Suppressor macrophage treated with lipopolysaccharide for 1 hour (primary cell): ENCODE measurements at places on chromosomes 11 and 22.

GRCh38 chr11:122115524-122116379 is at the start of gene BLID:
BLID (minus strand) TSS chr11:122116215; CDS start chr11:122115922, 293 bp downstream.
- DNase-seq, result no peak

GRCh38 chr11:12015486-12015885 is 7.1 kb upstream of the DKK3 start:
- DNase-seq, result no peak

DNA sequence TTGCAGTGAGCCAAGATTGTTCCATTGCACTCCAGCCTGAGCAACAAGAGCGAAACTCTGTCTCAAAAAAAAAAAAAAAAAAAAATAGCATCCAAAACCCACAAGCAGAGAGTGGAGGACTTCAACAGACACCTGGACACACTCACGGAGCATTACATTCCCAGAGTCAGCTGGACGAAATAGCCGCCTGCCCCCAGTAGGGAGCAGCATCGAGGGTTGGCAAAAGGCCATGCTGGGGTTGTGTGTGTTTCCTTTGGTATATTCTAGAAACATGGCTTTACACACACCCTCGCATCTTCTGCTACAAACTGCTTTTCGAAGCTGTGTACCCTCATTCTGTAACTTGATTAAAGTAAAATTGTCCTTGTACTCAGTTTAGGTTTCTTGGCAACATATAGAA is 5.3 kb downstream of the ADA2 start:
- peak; percentile 78 for DNase-seq

GRCh38 chr11:76781046-76781801 is 1.9 kb upstream of the TSKU start:
- DNase-seq, result no peak

- DNase-seq, result no peak
Observed at GRCh38 chr22:27349456-27349855, 452.1 kb downstream of the MN1 start.

DNA sequence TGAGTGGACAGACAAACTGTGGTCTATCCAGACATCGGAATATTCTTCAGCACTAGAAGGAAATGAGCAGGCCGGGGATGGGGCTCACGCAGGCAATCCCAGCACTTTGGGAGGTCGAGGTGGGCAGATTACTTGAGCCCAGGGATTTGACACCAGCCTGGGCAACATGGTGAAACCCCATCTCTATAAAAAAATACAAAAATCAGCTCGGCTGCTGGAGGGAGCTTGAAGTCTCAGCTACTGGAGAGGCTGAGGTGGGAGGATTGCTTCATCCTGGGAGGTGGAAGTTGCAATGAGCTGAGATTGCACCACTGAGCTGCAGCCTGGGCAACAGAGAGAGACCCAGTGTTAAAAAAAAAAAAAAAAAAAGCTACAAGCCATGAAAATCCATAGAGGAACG is 8.0 kb upstream of the CTSD start:
- DNase-seq, result peak; percentile 85

- DNase-seq, result no peak
Observed at GRCh38 chr11:31959716-31960115, 131.2 kb upstream of the RCN1 start.

GRCh38 chr11:128553662-128554362 is 33.5 kb downstream of the ETS1 start:
- no peak for DNase-seq

DNA sequence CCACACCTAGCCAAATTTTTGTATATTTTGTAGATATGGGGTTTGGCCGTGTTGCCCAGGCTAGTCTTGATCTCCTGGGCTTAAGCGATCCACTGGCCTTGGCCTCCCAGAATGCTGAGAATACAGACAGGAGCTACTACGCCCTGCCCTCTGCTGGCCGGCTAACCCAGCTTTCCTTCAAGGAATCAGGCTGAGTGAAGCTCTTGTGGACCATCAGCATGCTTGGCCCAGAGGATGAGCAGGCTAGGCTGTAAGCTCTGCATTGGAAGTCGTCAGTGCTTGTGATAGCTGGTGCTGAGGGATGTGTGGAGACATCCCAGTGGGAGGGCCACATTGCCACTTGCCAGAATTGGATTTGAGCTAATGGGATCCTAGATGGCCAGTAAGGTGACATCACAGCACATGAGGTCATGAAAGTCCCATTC is 60.6 kb downstream of the MED15 start:
- DNase-seq, result no peak

DNA sequence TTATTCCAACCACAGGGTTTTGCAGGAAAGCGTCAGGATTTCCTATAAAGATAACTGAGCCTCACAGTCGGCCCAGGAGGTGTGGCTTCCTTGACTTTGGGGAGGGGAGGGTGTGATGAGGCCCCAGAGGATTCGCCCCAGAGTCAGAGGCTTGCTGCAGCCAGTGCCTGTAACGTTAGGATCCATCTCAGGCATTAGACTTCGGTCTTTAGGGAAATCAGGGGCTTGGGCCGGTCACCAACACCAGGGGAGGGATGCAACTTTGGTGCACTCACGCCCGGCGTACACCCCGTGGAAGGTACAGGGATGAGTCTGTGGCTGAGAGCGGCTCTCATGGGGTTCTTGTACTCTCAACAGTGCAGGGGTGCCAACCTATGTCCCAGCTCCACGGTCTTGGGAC is 5.7 kb upstream of the ANO1 start:
- DNase-seq, result no peak

DNA sequence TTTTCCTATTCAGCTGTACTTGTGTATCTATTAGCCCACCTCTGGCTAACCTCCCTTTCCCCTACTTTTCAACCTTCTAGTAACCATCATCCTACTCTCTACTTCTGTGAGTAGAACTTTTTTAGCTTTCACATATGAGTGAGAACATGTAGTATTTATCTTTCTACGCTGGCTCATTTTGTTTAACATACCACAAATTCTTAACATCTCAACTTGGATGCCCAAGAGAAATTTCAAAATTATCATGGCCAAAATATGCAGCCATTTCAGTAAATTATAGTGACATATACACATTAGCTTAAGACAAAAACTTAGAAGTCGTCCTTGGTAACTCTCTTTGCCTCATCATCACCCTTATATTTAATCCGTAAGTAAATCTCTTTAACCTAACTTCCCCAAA is 34.7 kb downstream of the LUZP2 start:
- no peak for DNase-seq

GRCh38 chr11:61906522-61906909 is 10.8 kb downstream of the RAB3IL1 start:
- DNase-seq, result no peak

- DNase-seq, result no peak
Observed at GRCh38 chr22:37855462-37855861, 6.2 kb downstream of the EIF3L start.

- no peak for DNase-seq
Observed at GRCh38 chr22:24761888-24762675, 12.4 kb downstream of the PIWIL3 start.

DNA sequence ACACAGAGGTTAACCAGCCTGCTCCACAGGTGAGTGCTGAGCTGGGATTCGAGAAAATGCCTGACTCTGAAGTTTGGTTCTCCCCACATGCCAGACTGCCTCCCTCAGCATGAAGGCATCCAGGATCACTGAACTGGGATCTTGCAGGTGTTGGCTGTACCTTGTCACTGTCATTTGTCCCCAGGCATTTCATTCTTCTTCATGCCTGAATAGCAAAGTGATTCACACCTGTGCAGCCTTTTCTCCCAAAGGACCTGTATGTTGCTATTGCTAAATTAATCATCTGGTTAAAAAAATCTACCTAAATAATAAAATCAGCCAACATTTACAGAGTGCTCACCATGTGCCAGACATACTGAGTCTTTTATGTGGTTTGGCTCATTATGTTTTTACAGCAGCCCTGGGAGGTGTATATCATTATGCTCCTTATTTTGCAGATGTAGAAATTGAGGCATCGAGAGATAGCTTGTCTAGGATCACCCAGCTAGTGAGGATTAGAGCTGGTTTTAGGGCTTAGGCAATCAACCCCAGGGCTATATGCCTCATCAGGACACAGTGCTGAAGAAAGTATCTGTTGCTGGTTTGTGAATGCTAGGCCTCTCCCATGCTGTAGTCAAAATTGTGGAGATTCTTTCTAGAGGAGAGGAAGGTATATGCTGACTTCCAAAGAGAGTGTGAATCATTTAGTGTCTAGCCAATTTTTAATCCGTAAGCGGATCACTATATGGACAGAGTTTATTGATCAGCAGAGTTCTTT is 204.4 kb downstream of the HIPK3 start:
- no peak for DNase-seq

DNA sequence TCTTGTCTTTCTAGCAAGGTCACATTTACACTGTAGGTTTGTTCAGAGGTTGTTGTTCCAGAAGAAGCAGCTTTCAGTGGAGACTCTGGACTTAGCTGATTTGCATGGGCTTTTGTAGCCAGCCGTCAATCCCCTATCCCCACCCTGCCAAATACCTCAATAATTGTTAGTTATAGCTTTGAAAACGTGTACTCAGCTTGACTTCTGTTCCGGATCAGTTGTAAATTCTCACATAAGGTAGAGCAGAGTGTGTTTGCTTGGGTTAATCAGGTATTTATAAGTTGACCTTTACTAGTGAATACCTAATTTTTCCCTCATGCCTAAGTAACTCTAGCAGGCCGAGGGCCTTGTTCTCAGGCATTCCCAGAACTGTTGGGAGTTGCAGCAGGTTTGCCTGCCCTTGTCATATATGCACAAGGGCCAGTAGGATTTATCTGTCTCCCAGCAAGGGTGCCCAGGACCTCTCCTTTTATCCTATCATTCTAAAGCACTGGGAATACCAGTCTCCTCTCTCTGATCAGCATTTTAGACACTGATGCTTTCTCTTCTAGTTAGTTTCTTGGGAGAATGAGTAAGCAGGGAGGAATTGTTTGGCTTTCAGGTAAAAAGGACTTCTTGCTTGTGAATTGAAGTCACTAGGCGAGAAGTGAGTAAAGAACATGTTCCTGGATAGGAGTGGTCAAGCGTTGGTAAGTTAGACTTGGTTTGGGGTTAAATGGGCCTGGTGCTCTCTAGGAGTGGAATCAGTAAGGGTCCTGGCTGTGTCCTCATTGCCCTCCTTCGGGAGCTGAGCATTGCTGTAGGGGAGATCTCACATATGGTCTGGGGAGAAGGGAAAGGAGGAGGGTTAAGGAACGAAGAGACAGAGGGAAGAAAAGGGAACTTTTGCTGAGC is 22.1 kb downstream of the STIM1 start:
- DNase-seq, result no peak

GRCh38 chr11:64599698-64600211 is 8.7 kb downstream of the SLC22A12 start:
- no peak for DNase-seq

DNA sequence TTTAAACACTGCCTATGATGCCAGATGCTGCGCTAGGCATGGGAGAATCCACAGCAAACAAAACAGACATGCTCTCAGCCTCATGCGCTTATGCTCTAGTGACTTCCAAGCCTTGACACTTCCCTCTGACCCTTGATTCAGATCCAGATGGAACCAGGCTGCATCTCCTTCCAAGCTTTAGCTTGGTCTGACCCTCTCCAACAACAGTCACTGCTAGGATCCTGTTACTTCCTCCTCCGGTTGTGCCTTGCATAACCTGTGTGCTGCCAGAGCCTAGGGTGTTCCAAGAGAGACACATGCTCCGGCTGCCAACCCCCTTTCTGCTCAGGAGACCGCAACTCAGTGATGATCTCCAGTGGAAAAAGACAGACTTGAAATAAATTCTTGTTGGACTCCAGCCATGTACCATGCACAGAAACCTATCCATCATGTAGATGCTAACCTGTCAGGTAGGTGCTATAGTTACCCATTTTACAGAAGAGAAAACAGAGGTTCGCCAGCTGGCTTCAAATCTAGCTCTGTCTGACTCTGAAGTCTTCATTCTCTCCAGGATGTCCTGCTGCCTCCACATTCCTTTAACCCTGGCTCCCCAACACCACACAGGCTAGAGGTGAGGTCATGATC is 136.3 kb upstream of the TEAD1 start:
- no peak for DNase-seq

GRCh38 chr11:46130286-46130940 is 9.2 kb upstream of the PHF21A start:
- no peak for DNase-seq

GRCh38 chr11:10303558-10304363 is 1.1 kb upstream of the ADM start:
- peak; percentile 79 for DNase-seq

- DNase-seq, result peak; percentile 27
Observed at GRCh38 chr11:13280092-13280722, 2.6 kb downstream of the BMAL1 start.

- DNase-seq, result no peak
Observed at GRCh38 chr11:70016666-70017367, 61.3 kb upstream of the ANO1 start.

DNA sequence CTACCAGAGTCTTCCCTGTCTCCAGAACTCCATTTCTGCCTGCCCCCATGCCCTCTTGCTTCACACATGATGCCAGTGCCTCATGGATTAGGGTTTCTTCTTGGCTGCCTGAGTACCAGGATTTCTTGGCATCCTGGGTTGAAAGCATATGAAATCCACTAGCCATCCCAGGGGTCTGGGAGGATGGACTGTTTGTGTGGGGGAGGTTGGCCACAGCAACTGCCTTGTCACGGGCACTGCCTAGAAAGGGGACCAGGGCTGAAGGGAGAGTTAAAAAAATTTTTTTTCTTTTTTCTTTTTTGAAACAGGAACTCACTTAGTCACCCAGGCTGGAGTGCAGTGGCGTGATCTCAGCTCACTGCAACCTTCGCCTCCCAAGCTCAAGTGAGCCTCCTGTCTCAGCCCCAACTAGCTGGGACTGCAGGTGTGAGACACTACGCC is 4.2 kb downstream of the USP35 start:
- peak; percentile 68 for DNase-seq

DNA sequence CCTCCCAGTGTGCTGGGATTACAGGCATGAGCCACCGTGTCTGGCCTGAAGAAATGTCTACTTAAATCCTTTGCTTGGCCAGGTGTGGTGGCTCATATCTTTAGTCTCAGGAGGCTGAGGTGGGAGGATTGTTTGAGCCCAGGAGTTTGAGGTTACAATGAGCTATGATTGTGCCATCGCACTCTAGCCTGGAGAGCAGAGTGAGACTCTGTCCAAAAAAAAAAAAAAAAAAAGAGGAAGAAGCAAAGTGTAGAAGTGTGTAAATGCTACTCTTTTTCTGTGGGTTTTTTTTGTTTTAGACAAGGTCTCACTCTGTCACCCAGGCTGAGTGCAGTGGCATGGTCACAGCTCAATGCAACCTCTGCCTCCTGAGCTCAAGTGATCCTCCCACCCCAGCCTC is 6.4 kb upstream of the ATG16L2 start:
- peak; percentile 67 for DNase-seq

DNA sequence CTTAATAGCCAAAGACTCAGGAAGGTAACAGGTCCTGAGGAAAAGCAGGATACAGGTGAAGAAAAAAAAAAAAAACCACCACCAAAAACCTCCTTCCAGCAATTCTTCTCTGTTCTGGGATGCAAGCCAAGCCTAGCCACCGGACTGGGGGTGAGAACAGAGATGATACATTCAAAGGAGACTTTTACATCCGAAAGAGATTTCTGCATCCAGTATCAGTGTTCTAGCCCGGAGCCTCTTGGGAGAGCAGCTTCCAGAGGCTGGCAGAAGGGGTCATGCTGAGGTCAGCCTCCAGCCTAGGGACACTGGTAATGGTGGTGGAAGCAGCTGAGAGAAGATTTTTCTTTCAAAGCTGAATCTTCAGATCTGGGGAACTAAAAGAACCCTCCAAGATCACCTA is 76.2 kb downstream of the KCNC1 start:
- no peak for DNase-seq

GRCh38 chr11:19395050-19395449 is 154.3 kb upstream of the E2F8 start:
- no peak for DNase-seq
